ENCODE measurements at places on chromosomes 6 and 20.

DNA sequence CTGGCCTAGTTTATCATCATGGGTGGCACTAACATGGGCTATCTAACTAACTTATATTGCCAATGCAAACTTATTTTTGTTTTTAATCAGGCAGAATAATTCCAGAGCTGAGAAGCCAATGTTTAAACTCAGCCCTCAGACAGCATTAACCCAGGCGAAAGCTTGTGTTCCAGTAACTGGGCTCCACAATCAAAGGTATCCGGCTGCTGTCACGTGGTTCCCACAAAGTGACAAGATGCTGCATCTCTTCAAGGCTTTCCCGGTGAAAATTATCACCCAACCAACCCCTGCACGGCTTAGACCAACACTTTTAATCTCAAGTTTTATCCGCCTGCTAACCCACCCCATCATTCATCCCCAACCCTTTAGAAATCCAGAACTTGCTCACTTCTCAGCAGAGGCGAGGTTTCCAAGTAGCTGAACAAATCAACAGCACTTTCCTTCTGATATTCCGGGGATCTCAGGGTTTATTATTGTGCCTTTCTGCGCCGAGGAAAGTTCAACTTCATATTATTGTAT is 885 bp downstream of the MTCL3 start:
- DNase-seq, result no peak

DNA sequence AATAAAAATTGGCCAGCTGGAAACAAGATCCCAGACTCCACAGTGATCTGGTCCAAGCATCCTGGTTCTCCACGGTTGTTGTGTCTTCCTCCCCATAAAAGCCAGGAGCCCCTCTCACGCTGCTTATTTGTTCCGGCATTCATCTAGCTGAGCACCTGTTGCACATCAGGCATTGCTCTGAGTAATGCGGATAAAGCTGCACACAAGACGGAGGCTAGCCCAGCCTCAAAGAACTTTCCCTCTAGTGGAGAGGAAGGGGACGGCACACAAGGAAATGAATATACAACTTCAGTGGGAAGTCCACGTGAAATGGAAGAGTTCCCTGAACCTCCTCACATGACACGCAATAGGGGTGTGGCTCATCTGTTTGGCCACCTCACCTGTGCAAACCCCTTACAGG is 30.3 kb upstream of the NXT1 start:
- DNase-seq, result peak; percentile 4

- DNase-seq, result no peak
Observed at GRCh38 chr20:11053310-11053709, 379.5 kb upstream of the JAG1 start.

DNA sequence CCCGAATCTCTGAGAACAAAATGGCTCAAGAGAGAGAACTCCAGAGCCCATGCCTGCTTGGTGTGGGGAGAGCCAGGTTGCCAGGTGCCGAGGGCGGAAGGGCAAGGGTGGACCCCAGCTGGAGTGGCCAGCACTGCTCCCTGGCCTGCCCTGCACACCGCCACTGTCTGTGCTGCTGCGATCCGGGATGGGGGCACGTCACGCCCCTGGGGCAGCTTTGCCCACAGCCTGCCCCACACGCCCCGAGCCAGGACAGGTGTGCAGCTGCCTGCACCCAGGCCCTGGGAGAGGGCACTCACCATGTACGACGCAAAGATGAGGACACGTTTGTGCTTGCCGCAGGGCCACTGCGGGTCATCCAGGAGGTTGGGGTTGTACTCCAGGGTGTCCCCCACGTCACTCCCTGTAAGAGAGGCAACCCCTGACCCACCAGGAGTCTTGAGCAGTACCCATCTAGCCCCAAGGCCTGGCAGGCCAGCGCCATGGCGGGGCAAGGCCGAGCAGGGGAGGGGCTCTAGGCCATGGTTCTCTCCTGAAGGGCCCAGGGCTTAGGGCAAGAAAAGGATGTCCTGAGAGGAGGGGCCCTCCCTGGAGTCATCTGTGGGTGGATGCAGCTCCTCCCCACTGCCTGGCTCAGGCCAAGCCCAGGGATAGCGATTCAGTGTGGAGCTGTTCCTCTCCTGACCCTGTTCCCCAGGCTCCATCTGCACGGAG is 5.9 kb downstream of the RPS21 start:
- DNase-seq, result no peak

- no peak for DNase-seq
Observed at GRCh38 chr6:133340557-133340956, 99.4 kb downstream of the EYA4 start.

- DNase-seq, result no peak
Observed at GRCh38 chr20:34639755-34640222, 37.1 kb downstream of the PIGU start.

- DNase-seq, result no peak
Observed at GRCh38 chr6:164121527-164121926, 707.0 kb downstream of the QKI start.

DNA sequence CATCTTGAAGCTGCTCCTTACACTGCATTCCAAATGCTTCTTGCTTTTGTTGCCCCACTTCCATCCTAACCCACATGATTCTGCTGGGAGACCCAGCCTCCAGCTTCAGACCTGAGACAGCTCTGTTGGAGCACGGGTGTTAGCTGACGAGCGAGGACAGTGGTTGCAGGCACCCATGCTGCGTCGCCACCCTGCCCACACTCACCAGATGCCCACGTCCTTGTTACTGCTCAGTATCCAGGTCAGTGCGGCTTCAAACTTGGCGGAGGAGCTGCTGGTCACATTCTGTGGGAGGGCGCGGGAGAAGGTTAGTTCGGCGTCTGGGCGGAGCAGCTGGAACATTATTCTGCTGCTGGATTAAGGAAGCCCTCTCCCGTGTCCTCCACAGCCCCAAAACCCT is 9.0 kb downstream of the LEMD2 start:
- no peak for DNase-seq

DNA sequence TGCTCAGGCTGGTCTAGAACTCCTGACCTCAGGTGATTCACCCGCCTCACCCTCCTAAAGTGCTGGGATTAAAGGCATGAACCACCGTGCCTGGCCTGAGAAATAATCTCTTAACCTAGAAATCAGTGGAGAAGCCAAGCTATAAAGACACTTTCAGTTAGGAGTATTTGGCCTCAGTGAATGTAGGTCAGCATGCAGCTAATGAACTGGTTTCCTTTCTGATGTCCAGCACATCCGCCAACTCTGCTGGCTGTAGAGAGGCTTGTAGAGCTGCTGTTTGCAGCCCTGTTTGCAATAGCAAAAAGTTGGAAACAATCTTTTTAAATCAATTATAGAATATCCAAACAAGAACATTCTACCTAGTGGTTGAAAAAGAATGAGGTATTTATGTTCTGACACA is 42.4 kb upstream of the ELOVL5 start:
- DNase-seq, result no peak

- DNase-seq, result peak; percentile 56
Observed at GRCh38 chr6:79672631-79673111, 41.5 kb downstream of the SH3BGRL2 start.

- DNase-seq, result no peak
Observed at GRCh38 chr6:6386010-6386409, 65.5 kb upstream of the F13A1 start.

- DNase-seq, result no peak
Observed at GRCh38 chr6:155349956-155350355, 35.7 kb upstream of the TFB1M start.

- DNase-seq, result no peak
Observed at GRCh38 chr20:9040863-9041524, 27.9 kb upstream of the PLCB4 start.

- DNase-seq, result no peak
Observed at GRCh38 chr6:77786935-77787629, 134.2 kb downstream of the MEI4 start.

GRCh38 chr20:21796059-21796458 is 90.6 kb downstream of the PAX1 start:
- DNase-seq, result peak; percentile 14

DNA sequence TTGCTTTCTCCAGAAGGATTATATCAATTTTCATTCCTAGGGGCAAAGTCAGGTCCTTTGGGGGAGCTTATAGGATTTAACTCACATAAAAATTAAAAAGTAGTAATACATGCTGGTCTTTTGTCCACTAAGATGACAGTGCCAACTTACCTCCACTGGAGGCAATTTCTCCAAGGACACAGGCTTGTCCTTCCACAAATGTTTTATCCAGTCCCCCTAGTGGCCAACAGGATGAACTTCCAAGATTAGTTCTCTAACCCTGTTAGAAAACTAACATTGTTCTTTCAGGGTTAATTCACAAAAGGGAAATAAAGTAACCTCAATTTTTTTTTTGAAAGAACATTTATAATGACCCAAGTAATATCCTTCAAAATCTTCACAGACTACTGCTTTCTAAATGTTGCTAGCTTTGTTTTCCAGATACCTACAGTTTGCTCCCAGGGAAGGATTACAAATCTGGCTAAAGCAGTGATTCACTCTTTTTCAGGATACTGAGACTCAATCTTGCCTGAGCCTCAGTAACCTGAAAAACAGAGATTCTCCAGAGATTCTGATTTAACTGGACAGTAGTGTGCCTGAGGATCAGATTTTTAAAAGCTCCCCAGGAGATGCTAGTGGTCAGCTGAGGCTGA is 31.7 kb upstream of the UBR2 start:
- peak; percentile 78 for DNase-seq

DNA sequence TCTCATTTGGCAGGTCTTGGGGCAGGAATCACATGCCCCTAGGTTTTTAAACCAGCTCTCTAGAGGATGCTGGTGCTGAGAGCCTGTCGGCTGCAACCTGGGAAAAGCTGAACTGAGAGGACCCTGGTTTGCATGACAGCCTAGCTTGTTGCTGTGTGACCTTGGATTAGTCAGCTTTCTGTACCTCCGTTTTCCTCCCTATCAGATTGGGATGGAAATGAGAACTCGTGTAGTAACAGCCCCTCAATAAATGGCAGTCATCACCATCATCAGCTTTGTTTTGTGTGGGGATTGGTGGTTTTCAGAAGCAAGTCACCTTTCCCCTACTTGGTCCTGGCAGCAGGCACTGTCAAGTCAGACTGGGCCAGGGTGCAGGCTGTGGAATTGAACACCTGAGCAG is 75.2 kb upstream of the MYL9 start:
- no peak for DNase-seq

DNA sequence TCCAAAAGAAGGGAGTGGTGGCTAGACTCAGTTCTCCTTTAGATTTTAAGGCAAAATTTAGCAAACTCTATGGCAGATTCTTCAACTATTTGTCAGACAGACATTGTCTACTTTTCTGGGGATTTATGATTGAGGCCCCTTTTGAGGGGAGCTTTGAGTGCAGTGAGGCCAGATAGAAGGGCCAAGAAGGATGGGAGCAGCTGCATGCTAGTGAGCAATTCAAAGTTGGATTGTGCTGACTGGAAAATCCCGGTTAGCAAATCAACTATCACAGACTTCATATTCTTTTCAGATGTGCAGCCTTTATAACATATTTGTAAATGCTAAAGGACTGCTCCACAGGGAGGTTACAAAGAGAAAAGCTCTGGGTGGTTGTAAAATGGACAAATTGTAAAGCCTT is 35.0 kb upstream of the ESR1 start:
- no peak for DNase-seq

GRCh38 chr6:111605100-111605751 is 452 bp downstream of the TRAF3IP2 start:
- DNase-seq, result peak; percentile 68

DNA sequence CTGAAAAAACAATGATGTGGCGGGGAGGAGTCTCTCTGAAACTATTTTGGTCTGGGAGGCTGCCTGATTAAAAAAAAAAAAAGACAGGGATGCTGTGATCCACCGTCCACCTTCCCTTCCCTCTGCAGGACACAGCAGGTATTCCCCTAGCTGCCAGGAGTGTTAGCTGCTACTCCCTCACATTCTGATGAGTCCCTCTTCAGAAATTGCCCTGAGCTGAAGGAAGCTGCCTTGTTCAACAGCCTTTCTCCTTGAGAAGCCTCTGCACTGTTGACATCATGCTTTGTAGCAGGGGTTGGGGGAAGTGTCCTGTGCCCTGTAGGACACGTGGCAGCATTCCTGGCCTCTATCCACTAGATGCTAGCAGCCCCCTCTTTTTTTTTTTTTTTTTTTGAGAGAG is 71.7 kb upstream of the ZMYND8 start:
- DNase-seq, result no peak

GRCh38 chr6:16694781-16695578 is 66.3 kb downstream of the ATXN1 start:
- no peak for DNase-seq

GRCh38 chr20:642398-643174 is 10.4 kb downstream of the SRXN1 start:
- DNase-seq, result no peak

GRCh38 chr6:1388630-1389368 is 577 bp upstream of the FOXF2 start:
- DNase-seq, result no peak

DNA sequence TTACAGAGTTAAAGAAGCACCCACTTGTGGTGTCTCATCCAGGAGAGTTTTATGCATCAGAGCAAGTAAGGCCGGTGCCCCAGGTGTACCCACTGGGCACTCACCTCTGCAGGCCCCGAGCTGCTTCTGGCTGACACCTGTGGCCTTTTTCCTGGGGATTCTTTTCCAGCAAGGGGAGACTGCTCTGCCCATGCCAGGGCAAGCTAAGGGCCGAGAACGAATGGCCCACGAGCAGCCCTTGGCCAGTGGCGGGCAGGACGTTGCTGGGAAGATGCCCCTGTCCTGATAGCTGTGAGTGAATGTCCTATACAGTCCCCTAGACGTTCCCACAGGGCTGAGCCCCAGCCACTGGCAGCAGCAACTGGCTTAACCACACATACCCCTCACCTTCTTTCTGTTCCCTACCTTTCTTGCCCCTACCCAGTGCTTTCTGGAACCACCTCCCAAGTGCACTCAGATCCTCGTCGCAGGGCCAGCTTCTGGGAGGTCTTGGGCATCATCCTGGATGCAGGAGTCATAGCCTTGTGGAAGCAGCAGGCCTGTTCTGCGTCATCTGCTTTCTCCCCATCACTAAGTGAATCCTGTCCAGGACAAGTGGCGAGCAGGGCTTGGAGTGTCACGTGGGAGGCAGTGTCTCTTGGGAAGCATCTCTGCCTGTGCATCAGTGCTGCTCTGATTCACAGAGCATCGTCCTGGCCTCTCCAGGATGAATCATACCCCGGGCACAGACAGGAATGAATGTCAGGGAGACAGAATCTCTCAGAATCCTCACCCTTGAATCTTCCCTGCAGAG is 32.5 kb downstream of the SYNDIG1 start:
- DNase-seq, result no peak

- peak; percentile 19 for DNase-seq
Observed at GRCh38 chr6:158879180-158879579, 60.0 kb upstream of the EZR start.

GRCh38 chr20:60365882-60366281 is 407.7 kb downstream of the CDH26 start:
- DNase-seq, result no peak

GRCh38 chr6:107308677-107309076 is 150.7 kb downstream of the PDSS2 start:
- DNase-seq, result no peak

All from hematopoietic multipotent progenitor cell treated with erythropoietin and hydrocortisone succinate and interleukin-3 and kit ligand, for 8 days (in vitro differentiated cells).